ENCODE measurements at places on chromosomes 4 and X.

DNA sequence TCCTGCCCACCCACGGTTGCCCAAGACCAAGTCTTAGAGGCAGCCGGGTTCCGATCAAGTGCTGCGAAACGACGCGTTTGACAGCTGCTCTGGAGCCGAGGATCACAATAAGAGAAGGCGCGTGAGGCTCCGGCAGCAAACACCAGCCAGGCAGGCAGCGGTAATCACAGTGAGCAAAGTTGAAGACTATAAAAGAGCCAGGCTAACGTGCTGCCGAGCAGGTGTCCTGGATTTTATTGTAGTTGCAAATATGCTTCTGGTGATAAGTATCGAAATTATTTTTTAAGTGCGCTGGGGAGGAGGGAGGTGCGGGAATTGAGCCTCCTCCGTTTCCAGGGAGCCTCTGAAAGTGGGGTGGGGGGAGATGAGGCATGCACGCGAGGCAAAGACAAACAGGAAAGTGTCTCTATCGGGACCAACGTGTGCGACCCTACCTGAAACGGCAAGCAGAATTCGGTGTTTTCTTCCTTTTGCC lies 590 bp downstream of the GABRA2 start:
- no peak for DNase-seq
- H3K4me1 ChIP-seq, result peaks cover 4% of the 10 kb centered on the region
- H3K36me3 ChIP-seq, result peaks cover 3% of the 10 kb centered on the region
- no peak overlapping the region for H3K27ac ChIP-seq
- H3K4me3 ChIP-seq, result no peak overlapping the region

DNA sequence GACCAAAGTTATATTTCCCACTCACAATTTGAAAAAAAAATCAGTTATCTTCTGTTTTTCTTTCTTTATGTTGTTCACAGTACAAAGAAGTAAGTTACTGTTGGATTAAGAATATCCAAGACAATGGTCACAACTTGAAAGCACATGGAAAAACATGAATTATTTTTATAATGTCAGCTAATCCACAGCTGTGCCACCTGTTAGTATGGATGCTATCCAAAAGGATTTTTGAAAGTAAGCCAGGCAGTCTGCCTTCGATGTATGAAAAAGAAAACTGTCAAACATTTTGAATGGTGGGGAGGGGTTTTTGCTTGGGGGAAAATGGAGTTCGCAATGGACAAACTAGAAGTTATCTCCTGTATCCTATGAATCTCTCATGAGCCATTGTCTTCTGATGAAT lies 6.2 kb downstream of the GPM6A start:
- H3K36me3 ChIP-seq, result peaks cover 2% of the 10 kb centered on the region
- no peak overlapping the region for H3K27ac ChIP-seq
- H3K4me3 ChIP-seq, result no peak overlapping the region
- peaks cover 2% of the 10 kb centered on the region for H3K4me1 ChIP-seq
- peaks cover 2% of the 10 kb centered on the region for H3K27me3 ChIP-seq
- no peak for DNase-seq

GRCh38 chr4:122827879-122828601 lies 1.4 kb downstream of the FGF2 start:
- H3K4me1 ChIP-seq, result peaks cover 18% of the 10 kb centered on the region
- DNase-seq, result peak; percentile 25
- peaks cover 31% of the 10 kb centered on the region for H3K27me3 ChIP-seq
- H3K36me3 ChIP-seq, result no peaks in the 10 kb centered on the region

DNA sequence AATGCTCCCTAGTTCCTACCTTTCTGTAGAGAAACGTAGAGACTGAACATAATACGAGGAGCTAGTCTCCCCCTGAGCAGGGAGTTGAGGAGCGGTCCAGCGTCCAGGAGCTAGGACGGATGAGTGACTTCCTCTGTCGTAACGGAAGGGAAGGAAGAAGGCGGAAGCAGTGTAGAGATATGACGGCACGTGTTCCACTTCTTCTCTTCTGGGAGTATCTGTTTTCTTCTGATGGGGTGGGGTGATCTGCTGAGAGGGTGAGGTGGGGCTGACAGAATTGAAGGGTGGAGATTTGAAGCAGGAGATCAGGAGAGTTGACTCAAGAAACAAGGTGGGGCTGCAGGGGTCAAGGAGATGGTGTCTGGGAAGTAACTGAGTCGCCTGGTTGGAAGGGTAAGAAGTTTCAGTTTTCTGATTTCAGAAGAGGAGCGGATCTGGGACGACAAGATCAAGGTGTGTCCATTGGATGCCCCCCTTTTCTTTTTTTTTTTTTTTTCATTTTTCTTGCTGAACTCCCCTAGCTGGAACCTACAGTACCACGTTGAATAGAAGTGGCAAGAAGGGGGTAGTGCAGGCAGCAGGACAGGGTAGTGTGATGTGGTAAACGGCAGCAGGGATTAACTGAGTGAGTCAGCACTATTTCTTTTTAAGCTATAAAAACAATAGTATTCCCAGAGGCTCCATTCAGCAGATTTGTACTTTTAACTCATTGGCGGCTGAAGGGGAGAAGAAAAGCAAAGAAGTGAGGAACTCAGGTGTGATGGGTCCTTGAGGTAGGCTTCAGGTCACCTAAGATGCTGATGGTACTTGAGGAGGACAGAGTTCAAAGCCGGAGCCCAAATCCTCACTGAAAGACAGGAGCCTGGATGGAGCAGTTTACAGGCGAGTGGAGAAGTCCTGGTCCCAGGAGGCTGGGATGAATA lies 50.8 kb upstream of the SETD7 start:
- H3K27me3 ChIP-seq, result peaks cover 13% of the 10 kb centered on the region
- peaks cover 2% of the 10 kb centered on the region for H3K36me3 ChIP-seq
- no peak for DNase-seq
- H3K4me3 ChIP-seq, result peak overlapping the region; percentile 70

DNA sequence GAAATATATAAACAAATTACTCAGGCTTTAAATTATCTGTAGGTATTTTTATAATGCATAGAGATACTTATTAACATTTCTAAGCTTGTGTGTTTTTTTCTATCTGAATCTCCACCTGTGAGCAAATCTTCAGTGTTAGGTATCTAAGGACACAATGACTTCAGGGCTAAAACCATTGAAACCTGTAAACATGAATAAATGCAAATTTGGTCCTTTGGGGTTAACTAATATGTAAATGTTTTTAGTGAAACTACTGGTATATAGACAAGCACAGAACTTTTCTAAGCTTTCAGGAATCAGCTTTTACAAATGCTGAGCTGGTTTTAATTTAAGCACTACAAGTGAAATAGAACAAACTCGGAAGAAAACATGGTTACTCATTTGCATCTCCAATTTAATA lies 147.9 kb downstream of the FBXO8 start:
- H3K4me3 ChIP-seq, result no peak overlapping the region
- H3K4me1 ChIP-seq, result peaks cover 3% of the 10 kb centered on the region
- H3K36me3 ChIP-seq, result no peaks in the 10 kb centered on the region
- no peaks in the 10 kb centered on the region for H3K27me3 ChIP-seq
- H3K27ac ChIP-seq, result no peak overlapping the region
- no peak for DNase-seq

Data from memory B cell (primary cell).